ENCODE measurements at places on chromosomes 4 and X.

DNA sequence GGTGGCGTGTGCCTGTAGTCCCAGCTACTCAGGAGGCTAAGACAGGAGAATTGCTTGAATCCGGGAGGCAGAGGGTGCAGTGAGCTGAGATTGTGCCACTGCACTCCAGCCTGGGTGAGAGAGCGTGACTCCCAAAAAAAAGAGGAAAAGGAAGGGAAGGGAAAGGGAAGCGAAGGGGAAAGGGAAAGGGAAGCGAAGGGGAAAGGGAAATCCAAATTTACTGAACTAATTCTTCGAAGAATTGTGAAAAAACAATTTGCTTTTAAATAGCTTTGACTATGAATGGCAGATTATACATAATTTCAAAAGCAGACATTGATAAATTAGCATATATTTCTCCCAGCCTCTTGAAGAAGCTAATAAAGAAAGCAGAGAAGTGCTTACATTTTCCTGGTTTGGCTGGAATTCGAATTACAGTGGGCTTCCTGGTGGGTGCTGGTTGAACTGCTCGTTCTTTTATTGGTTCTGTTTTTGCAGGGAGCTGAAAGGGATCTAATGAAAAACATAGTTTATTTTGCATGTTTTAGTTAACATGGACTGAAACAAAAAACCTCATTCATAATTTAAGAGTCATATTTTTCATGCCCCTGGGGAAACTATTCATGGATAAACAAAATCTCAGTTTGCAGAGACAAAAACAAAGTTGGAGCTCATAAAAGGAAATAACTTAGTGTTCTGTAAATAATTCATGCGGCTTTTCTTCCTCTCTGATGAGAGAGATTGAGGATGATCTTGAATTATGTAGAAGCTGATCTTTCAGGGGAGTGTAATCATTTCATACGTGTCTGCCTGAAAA is 66.0 kb downstream of the RPS3A start:
- no peak for DNase-seq

DNA sequence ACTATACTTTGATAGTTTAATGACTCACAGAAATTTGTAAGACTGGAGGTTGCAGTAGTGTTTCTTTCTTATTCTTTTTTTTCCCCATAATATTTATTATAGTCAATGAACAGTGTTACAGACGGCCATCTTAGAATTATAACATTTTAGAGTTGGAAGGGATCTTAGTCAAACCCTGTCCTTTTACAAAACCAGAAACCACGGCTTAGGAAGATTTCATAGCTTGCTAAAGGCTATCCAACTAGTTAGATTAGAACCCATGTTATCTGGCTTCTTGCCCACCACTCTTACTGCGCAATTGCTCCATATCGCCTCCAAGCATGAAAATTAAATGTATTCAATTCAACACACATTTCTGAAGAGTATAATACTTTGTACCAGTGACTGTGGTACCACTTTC is 1.1 kb downstream of the XIAP start:
- DNase-seq, result no peak

- no peak for DNase-seq
Observed at GRCh38 chr4:6380746-6381410, 91.5 kb downstream of the PPP2R2C start.

GRCh38 chrX:72408885-72409284 is 103.2 kb upstream of the CITED1 start:
- no peak for DNase-seq

DNA sequence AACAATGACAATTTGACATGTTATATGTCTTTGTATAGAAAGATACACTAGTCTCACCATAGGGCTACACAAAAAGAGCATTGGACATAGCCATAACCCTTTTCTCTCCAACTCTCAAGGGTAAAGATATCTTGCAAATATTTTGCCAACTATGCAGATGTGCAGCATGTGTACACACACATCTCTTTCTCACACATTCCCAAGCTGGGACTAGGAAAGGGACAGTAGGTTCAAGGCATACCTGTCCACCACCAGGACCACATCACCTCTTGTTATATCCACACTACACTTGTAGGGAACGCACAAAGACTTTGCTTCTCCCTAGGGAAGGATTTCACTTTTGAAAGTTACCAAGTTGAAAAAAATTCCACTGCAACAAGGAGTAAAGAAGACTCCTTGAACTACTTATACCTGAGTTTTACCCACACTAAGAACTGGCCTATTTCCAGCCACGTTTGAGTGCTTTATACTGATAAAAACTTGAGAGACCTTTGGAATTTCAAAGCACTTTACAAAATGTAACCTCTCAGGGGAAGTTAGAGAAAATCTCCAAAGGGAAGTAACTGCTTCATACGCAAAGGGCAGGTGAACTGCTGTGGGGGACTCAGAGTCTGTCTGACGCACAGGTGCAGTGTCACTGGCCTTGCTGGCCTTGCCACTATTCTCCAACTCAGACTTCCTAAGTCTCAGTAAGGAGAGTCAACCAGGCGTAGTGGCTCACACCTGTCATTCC is 36.9 kb downstream of the NR3C2 start:
- DNase-seq, result no peak
